Fibroblast of skin of left biceps (primary cell): ENCODE measurements at places on chromosomes 16 and 17.

DNA sequence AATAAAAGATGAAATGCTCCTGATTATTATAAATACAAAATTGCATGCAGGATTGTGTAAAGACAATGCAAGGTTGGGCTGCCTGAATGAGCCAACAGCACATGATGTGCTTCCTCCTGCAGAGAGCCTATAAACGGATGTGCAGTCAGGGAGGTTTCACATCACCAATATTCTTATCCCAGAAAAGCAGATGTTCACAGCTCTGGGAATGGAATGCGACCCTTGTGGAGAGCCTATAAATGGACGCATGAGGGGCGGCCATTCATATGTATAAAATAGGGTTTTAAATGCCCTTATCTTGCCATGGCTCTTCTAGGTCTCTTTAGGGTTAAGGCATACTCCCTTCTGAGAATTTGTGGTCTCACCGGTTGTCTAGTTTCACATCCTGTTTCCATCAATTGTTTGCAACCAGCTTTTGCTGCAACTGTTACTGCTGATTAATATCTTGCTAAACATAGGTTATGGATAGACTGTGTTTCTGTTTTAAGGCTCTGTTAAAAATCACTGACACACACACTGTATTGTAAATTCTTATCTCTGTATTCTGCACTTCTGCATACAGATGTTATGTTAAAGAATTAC is 31.9 kb downstream of the SLFN11 start:
- DNase-seq = no peak

DNA sequence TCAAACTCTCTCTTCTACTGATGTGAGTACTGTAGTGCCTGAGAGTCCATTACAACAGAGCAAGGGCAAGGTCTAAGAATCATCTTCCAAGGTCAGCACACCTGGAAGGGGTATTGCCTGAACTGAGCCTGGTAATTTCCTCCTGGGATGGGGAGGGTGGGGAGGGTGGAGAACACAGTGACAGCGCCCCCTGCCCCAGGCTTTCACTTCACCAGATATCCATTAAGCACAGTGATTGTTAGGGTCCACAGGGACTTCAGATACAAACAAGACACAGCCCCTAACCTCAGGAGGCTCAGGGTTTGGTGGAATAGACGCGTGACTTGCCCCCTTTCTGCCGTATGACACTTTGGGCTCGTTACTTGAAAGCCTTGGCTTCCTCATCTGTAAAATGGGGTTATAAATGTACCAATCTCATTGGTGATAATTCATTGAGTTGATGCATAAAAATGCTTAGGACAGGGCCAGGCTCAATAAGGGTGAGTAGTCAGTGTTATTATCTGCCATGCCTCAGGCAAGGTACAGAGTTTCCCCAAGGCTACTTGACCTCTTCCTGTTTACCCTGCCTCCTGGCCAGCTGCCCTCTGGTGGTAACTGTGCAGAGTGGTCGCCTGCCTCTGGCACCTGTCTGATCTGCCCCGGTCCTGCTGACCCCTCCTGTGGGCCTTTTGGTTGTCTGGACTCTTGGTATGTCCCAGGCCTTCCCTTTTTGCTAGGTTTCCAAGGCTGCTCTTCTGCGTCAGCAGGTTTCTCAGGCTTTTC is 13.1 kb upstream of the BRD7 start:
- DNase-seq = no peak

DNA sequence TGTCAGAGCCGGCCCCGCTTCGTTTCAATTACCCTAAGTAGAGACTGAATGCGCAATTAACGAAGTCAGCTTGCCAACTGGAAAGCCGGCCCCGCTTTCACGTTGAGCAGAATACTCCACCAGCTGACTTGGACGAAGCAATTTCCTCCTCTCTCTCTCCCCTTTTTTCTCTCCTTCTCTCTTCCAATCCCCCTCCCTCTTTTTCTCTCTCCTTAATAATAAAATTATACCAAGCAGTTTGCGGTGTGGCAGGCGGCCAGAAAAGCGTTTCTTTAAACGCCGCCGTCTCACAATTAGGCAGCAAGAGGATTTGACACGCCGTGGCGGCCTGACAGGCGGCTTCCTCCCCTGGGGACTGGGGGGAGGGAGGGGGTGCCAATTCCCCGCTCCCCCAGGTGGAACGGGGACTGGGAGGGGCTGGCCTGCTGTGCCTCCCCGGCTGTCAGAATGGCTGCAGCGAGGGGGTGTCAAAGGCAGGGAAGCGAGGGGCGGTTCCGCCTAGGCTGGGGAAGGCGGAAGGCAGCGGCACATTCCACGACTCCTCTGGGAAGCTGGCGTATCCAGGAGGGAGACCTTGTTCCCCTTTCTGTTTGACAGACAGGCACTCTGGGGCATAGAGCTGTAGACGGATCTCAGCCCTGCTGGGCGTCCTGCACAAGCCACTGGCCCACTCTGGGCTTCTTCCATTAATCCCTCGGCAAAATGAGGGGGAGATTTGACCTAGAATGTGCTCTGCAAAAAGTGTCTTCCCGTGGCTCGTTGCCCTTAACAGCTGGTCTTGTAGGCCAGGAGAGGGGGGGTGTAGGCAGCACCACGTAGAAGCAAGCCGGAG is 52.7 kb downstream of the SREBF1 start:
- peak; percentile 44 for DNase-seq

DNA sequence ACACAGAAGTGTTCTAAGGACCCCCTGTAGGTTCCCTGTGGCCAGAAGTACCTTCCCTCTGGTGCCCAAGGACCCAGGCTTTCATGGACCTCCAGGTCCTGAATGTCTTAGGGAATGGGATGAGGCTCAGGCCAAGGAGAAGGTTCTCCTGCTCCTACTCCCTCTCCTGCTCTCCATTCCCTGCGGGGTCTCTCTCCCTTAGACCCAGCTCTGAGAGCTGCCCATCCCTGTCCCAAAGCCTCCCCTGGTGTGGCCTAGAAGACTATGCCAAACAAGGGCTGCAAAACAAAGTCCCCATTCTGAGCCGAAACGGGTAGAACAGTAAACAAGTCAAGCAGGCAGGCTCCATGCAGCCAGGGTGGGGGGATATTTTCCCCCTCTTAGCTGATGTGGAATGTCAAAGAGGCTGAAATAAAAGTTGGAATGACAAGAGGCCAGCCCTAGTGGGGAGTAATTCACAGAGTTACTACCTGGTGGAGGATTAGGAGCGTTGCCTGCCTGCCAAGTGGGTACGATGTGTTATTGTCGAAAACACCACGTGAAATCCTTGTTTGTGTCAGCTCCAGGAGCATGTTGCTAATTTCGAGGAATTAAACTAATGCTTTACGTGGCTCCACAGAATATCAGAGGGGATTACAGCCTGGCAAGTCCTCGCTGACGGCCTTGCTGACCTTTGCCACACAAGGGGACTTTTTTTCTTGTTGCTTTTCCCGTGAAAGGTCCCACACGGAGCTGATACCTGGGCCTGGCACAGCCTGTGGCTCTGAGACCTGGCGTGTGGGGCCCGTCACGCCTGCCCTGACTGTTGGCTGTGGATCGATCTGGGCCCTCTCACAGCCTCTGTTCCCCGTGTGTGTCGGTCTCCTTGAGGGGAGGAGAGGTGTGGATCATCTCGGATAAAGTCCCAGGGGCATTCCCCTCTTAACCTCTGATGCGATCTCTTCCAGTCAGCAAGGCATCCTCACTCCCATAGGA is 2.9 kb downstream of the WFIKKN2 start:
- DNase-seq = no peak

- DNase-seq = peak; percentile 20
These were observed 22.9 kb downstream of the PIK3R6 start for GRCh38 chr17:8844229-8845218.

- DNase-seq = no peak
These were observed 86.7 kb downstream of the TMEM132E start for GRCh38 chr17:34665819-34666763.

GRCh38 chr17:68459037-68459639 is 1.8 kb upstream of the WIPI1 start:
- DNase-seq = no peak

DNA sequence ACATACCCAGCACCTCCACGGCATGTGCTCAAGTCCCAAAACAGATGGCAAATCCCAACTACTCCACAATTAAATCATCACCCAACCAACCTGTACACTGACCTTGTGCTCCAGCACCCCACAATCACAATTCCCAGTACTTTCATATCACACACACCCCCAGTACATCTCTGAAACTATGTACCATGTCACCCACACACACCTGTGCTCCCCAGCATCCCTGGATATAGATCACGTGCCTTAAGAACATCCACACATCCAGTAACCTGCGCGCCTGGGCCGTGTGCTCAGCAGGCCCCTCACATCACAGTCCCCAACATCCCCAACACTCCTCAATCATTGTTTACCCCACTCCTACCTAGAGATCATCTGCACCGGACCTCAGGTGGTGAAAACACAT is 2.1 kb downstream of the NLGN2 start:
- DNase-seq = no peak

- DNase-seq = no peak
These were observed 32.3 kb upstream of the GOSR2 start for GRCh38 chr17:46890638-46891037.

- DNase-seq = no peak
These were observed 145.6 kb downstream of the AATF start for GRCh38 chr17:37094391-37094790.

GRCh38 chr17:50198026-50198669 is 3.3 kb downstream of the COL1A1 start:
- no peak for DNase-seq
